Left hindlimb (tissue), 1 donor: ENCODE measurements at places on chromosomes 7 and 10.

GRCh38 chr7:8343556-8343955 lies 81.6 kb upstream of the ICA1 start:
- no peak for DNase-seq

DNA sequence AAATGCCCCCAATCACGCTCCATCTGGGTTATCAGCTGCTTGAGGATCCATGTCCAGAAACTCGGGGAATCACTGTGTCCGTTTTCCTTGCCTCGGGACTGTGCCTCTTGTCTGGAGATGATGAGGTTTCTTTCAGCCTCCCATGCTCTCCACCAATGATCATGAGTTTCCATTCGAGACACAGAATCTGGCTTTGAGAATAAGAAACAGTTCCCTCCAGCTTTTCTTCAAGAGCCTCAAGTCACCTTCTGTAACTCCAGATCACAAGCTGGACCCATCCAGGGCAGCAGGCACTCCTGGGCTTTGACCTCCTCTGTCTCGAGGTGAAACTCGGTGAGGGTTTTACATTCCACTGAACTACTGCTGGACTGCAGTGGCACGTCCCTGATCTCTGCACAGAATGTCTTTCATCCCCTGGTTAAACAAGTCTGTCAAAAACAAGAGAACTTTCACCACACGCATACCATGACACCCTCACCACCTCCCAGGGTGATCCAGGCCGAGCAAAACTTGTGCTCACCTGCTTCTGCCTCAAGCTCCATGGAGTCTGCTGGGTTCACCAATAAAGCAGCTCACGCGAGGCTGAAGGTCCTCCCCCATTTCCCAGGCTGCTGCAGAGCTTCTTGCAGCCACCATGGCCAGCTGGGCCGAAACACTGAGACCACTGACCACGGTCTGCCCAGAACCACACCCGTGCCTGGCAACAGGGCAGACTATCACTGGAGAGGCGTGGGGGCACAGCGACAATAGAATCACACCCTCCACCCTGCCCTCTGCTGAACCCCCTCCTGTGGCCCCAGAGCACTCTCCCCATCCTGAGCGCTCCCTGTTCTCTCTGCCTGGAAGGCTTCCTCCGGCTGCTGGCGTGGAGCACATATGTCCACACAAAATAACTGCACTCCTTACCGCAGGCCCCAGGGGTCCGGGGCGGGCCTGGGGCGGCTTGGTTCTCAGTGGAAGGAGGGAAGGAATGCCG lies 25.1 kb downstream of the MAT1A start:
- DNase-seq, result no peak

DNA sequence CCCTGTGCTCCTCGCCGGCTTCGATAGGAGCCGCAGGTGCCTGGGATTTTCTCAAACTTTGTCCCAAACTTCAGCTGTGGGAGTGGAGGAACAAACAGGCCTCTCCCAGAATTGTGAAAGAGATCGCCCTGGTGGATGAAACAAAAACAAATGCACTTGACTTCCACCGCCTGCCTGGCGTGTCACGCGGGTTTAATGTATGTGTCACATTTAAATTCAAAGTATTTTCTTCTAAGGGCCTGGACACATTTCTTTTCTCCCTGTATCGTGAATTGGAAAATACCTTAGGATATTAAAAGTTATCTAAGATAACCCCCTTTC lies 694 bp upstream of the WASL start:
- DNase-seq, result no peak

DNA sequence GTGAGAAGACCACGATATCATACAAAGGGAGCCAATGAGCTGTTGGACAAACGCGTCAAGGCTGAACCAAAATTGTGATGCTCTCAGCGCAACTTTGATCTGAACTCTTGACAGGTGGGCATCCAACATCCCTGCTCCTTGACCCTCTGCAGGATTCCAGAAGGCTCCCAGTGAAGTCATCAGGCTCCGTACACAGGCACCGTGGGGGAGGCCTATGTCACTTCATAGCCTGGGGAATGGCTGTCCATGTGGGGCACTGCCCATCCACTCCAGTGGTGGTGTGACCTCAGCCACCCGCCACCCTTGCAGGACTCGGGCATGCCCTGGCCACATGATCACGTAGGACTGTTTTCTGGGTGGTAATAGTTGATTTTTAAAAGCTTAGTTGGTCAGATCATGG lies 233.8 kb upstream of the GRB10 start:
- no peak for DNase-seq

GRCh38 chr10:31660300-31660699 lies 268.3 kb downstream of the ARHGAP12 start:
- no peak for DNase-seq

GRCh38 chr10:34153663-34154382 lies 661.3 kb downstream of the PARD3 start:
- no peak for DNase-seq

- peak; percentile 52 for DNase-seq
These were observed 771 bp downstream of the PHYHIPL start for GRCh38 chr10:59177031-59177797.

DNA sequence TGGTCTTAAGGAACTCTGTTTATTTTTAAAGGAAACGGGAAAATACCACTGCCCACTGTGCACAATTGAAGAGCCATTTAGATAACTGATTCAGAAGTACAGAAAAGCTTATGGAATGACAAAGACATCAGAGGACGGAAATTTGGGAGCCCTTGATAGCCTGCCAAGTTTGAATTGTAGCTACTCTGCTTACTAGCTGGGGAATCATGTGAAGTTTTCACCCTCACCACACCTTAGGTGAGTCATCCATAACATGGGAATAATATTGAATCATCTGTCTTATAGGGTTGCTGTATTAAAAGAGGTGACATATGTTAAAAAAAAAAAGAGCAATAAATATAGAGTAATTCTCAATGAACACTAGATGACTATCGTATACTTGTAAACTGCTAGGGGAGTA lies 1104.2 kb downstream of the GATA3 start:
- no peak for DNase-seq

- DNase-seq, result no peak
These were observed 151.6 kb downstream of the CACNA2D1 start for GRCh38 chr7:82291931-82292330.

GRCh38 chr10:127402596-127403409 lies 146.3 kb upstream of the NPS start:
- no peak for DNase-seq

- no peak for DNase-seq
These were observed 317 bp downstream of the PDZD7 start for GRCh38 chr10:101030496-101031127.

DNA sequence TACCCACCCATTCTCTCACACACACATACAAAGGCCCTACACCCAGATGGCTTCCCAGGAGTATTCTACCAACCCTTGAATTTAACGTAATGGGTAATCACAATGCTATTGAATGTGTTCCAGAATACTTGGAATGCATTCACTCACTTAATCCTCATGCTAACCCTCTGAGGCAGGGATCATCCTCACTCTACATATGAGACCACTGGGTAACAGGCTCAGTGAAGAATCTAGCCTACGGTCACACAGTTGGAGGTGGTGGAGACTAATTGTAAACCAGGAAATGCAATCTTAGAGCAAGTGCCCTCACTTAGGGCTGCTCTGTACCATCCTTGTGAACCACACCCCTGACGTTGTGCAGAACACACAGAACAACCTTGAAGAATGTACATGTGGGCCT lies 87.5 kb downstream of the PPP1R3C start:
- DNase-seq, result no peak
